ENCODE measurements at places on chromosomes 1 and 21.

GRCh38 chr1:185672719-185673360 is 61.4 kb upstream of the HMCN1 start:
- no peak for DNase-seq

DNA sequence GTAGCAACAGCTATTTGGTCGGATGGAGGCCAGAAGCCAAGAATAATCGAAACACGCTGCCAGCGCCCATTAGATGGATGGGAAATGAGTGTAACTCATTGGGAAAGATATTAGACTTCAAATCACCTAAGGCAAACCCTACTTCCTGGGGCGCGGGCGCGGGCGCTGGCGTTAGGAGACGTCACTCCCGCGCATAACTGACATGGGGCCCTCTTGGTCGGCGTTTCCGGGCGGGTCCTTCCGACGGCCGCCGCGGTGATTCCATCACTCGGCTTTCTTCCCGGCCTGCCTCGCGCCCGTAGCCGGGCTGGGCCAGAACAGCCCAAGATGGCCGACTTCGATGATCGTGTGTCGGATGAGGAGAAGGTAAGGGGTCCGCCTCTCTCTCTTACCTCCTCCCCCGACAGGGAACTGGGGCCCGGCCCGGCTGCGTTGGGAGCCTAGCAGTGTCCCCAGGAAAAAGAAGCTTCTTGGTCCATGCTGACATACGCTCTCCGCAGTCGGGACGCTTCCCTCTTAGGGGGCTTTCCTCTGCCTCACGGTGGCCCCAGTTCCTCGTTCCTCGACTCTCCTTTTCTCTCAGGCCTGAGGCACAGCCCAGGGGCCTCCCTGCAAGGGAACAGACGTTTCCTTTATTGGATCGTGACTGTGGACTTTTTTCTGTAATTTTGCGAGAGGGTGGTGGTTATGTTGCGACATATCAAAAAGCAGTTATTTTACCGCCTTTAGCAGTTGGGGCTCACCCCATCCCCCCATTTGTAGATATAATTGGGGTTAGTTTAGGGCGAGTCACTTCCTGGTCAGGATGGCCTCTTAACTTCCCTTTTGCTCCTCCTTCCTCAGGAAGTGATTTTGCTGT is at the start of gene CAPZA1:
Gene CAPZA1 (plus strand): TSS at position 315 of the 859 bp plus-strand sequence. CDS start 13 bp downstream, at position 328.
- peak; percentile 80 for DNase-seq

GRCh38 chr1:24392604-24392946 is 21.0 kb downstream of the STPG1 start:
- no peak for DNase-seq

DNA sequence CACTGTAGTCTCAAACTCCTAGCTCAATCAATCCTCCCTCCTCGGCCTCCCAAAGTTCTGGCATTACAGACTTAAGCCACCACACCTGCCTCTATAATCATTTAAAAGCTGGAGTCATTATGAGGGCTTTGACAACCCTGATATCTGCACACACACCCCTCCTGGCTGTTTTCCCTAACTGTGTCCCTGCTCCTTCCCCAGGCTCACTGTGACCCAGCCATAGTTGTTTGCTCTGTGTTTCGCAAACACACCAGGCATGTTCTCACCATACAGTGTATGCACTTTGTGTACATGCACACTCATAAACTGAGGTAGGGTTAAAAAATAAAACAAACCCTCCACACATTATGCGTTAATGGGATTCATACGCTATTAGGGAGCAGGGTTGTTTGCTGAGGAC is 21.8 kb upstream of the IL20 start:
- DNase-seq: no peak

- peak; percentile 70 for DNase-seq
These were observed 25.3 kb upstream of the ETV3 start for GRCh38 chr1:157163273-157164127.

DNA sequence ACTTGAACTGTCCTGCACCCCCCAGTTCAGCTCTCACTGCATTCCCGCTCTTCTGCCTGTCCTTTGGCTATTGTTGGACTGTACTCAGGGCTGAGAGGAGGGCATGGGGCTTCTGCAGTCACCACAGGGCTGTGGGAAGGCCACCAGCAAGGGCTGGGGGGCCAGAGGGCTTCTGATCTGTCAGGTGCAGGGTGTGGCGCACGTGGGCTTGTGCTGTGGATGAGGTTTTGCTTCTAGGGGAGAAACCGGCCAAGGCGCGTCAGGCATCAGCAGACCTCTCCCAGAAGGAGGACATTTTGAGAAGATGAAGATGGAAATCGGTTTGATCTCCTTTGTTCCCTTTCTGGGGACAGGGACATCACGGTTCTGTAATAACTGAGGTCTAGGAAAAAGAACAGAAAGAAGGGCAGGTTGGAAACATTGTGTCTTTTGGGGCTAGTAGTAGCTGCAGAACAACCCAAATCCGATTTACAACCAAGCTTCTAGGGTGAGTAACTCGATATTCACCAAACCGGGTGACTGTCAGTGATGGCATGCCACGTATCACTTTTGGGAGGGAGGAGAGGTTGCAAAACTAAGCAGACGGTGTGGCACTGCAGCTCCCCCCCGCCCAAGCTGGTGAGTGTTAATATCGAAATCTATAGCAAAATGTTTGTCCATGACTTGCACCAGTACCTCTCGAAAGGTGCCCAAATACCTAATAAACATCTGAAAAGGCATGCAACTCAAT is 40.9 kb downstream of the AGPAT3 start:
- DNase-seq: no peak

GRCh38 chr1:224781800-224782199 is 147.7 kb upstream of the DNAH14 start:
- no peak for DNase-seq

DNA sequence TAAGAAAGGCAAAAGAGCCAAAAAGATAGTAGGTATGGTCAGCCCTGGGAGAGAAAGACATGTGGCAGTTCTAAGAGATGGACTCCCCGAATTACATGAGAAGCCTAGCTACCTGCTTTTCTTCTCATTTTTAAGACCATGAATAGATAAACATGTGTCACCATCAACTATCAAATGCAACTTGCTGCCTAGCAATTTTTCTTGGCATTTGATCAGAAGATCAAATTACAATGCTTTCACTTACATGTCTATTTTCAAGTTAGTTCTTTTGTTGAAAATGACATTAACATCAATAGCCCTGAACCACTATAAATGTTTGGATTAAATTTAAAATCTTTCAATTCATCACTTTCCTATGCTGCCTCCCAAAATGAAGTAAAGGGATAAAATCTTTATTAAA is 212.3 kb downstream of the HHIPL2 start:
- no peak for DNase-seq

GRCh38 chr1:106688446-106688845 is 368.0 kb upstream of the PRMT6 start:
- DNase-seq: no peak

- DNase-seq: no peak
These were observed 232.6 kb upstream of the PLXNA2 start for GRCh38 chr1:208476846-208477170.

- DNase-seq: no peak
These were observed 85.9 kb downstream of the TM2D1 start for GRCh38 chr1:61638911-61639605.

GRCh38 chr1:7587108-7587772 is 183.9 kb upstream of the VAMP3 start:
- no peak for DNase-seq

DNA sequence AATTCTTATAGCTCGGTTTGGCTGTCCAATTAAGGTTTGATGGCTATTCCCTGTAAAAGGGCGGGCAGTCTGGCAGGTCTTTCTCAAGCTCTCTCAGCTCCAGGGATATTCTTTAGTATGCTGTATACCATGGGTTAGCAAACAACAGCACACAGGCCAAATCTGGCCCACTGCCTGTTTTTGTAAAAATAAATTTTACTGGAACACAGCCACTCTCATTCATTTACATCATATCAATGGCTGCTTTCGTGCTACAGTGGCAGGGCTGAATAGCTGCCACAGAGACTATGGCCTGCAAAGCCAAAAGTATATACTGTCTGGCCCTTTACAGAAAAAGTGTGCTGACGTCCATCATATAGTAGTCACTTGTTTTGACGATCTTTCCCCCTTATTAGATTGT is 32.0 kb downstream of the MACO1 start:
- no peak for DNase-seq

DNA sequence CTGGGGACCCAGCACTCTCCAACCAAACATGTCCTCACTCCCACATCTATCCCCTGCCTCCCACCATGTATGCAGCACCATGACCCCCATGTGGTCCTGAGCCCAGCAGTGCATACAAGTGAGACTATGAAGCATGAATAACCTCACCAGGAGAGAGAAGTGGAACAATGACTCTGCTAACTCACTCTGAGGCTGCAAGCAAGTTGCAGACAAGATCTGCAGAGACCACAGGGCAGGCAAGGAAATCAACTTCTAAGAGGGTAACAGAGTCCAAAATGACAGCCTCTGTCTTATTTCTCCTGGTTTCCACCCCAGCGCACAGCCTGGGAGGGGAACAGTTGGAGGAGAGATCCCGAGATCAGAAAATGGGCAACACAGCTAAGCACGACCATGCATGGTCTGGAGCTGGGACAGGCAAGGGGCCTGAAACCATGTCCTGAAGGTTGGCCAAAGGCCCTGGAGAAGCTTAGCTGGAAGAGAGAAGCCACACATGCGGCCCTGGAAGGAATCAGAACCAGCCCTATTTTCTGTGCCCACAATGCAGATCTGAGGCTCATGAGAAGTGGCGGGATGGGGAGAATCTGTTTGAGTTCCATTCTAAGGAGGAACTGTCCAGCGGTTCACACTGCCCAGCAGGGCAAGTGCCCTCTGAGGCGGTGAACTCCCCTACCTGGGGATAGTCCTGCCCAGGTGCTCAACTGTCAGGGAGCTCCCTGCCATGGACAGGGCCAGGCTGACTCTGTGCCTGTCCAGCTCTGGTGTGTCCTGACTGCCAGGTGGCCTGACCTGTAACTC is 12.5 kb upstream of the REN start:
- DNase-seq: no peak

DNA sequence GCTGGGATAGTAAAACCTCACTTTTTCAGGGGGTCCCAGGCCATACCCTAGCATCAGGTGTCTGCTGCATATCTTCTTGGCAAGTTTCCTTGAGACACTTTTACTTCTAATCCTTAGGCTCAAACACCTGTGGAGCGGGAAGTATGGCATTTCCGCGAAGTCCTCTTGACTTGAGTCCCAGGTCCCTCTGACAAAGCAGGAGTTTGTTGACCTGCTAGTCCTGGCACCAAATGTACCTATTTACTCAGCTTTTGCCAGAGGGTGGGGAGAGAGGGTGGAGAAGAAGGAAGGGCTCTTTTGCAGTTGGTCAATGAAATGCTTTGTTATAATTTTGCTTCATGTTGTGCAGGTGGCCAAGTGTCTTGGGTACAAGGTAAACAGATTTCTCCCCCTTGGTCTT is 59.7 kb downstream of the CLIC6 start:
- DNase-seq: no peak

- no peak for DNase-seq
These were observed 53.3 kb upstream of the TINAGL1 start for GRCh38 chr1:31523012-31523411.

DNA sequence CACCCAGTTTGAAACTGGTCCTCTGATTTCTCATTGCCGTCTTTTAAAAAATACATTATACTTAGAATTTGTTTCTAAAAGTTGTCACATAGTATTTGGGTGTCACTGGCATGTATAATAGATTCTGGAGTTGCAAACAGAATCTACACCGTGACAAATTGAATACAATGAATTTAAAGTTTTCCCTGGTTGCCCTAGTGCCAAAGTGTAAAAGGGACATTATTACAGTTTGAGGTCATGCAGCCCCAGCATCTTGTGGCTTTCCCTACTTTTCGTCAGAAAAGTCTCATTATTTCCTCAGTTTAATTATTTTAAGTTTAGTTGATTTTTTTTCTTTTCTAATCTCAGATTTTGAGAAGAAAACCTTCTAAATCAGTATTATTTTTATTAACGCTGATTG is 155.9 kb downstream of the DISP1 start:
- no peak for DNase-seq

DNA sequence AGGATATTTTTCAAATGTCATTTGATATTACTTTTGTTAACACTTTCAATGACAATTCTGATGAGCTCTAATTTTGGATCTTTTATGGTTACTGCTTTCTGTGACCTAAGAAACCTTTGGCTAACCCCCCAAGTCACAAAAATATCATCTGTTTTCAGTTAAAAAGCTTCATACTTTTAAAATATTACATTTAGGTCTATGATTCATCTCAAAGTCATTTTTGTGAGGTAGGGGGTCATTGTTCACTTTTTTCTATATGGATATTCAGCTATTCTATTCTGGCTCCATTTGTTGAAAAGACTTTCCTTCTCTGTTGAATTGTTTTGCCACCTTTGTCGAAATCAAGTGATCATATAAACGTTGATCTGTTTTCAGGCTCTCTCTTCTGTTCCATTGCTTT is 44.8 kb downstream of the UCHL5 start:
- DNase-seq: no peak

DNA sequence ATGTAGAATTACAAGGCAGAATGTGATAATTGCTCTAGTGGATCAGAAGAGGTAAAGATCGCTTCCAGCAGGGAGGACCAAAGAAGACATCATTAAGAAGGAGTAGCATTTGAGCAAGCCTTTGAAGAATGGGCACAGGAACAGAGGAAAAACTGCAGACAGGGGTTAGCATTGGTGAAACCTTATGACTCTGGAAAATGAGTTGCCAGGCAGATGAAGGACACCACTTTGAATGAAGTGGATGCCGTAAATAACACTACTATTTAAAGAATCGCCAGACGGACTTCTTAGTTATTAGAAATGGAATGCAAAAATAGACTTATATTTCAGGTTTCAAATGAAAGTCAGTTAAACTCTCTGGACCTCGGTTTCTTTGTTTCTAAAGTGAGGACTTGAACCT is 727.7 kb downstream of the USP25 start:
- DNase-seq: no peak

- DNase-seq: peak; percentile 70
These were observed 128.3 kb upstream of the HMGB4 start for GRCh38 chr1:33735624-33736023.

DNA sequence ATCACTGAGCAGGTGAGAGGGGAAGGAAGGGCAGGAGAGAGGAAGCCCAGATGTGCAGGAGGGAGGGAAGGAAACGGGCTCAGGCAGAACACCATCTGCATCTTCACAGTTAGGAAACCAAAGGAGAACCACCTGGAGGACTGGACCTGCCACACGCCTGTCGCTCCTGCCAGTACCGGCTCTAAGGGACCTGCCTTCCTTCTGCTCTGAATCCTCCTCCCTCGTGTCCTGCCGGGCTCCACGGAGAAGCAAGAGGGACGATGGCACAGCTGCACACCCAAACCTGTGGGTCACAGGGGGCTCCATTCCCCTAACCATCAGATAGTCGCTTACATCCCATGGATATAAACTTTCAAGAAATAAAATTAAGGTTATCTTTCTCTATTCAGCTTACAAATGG is 56.1 kb downstream of the TOR1AIP2 start:
- DNase-seq: no peak

DNA sequence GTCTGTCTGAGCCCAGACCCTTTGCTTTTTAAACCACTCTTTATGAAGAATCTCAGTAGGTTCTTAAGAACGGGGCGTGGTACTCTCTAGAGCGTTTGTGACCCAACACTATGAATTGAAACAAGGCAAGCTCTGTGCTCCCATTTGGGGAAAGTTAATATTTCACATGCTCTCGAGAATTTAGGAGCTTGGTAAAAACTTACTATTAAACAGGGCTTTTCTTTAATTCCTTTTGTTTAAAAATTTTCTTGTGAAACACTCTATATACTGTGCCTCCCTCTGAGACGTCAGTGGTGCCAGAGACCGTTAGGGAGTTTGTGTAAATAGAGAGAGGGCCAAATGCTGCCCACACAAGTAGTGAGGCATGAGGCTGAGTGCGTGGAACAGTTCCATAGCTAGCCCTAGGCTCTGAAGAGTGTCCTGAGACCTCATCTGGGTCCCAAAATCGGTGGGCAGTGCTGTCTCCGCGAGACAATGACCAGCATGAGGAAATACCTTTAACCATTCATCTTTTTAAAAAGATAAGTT is 144.7 kb downstream of the ROR1 start:
- no peak for DNase-seq
